ENCODE measurements at places on chromosomes 6 and 20.

DNA sequence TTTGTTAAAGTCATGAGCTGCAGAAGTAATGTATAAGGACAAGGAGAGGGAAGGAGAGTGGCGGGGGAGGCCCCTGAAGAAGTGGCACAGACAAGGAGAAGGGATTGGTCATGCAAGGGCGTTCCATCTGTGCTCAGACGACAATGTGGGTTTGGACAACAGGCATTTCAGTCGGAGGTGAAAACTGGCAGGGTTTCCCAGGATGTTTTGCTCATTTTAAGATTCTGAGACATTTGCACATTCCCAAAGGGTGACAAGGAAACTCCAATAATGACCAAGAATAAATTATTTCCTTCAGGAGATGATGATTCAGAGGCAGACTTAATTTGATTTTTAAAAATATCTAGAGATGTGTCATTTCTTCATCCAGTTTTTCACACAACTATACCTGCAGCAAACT is 181.8 kb downstream of the HIVEP2 start:
- DNase-seq: peak; percentile 87

GRCh38 chr6:137246791-137247202 is 27.6 kb upstream of the IFNGR1 start:
- no peak for DNase-seq

DNA sequence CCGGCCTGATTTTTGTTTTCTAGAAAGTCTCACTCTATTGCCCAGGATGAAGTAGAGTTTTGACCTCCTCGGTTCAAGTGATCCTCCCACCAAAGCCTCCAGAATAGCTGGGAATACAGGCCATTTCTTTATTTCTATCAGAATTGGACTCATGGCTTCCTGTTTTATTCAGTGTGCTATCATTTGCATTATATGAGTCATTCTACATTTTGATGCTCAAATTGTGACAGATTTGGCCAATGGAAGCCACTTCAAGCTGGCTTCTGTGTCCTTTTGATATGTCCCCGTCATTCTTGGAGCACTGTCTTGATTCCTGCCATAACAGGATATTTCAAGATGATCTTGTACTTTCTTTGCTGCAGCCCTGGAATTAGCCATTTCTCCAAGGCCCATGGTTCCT is 75.1 kb downstream of the CNBD2 start:
- no peak for DNase-seq

GRCh38 chr6:144769142-144769541 is 484.0 kb downstream of the UTRN start:
- no peak for DNase-seq

DNA sequence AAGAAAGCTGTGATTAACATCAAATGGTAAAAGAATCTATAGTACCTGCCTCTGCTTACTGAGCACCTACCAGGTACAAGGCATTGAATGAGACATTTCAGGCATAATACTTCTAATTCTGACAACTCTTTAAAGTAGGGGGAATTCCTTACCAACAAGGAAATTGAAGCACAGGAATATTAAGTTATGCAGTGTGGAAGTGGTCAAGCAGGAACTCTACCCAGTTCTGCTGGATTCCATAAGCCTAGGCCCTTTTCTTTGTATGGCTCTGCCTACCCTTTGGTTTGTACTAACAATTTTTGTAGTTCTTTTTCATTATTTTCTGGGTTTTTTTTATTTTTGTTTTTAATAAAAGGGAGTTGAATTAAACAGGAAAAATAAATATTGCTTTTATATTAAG is 114.5 kb downstream of the MAP3K5 start:
- no peak for DNase-seq

GRCh38 chr6:163922562-163922961 is 508.0 kb downstream of the QKI start:
- DNase-seq: no peak
